ENCODE measurements at places on chromosomes 4 and X. TPM values are rescaled to one million over a fixed set of nuclear protein-coding genes. Genes with fewer than 3 reads are reported as not detected.
A peak's percentile ranks its signal among the peaks of the same experiment; 100 is the strongest.

- DNase-seq, result no peak
Observed at GRCh38 chr4:99321241-99322191, at the start of gene ADH1B. TSS of gene ADH1B (minus strand) at chr4:99321401. CDS start at chr4:99321331, 70 bp downstream.

GRCh38 chrX:10233173-10233572 is 76.4 kb downstream of the CLCN4 start:
- peak; percentile 8 for DNase-seq

GRCh38 chr4:165384598-165384997 is 5.8 kb downstream of the CPE start:
- no peak for DNase-seq

GRCh38 chrX:43716144-43716543 is 60.0 kb downstream of the MAOA start:
- DNase-seq, result no peak

GRCh38 chrX:112759512-112759911 is 79.8 kb upstream of the LHFPL1 start:
- no peak for DNase-seq

GRCh38 chrX:71111921-71112431 is 599 bp upstream of the IL2RG start:
- no peak for DNase-seq

IL2RG gene
- not detected for total RNA-seq

CAPN6 gene
- total RNA-seq, result 1.0 TPM

- DNase-seq, result no peak
Observed at GRCh38 chr4:10571909-10572308, 112.7 kb downstream of the CLNK start.

BTC gene
- total RNA-seq, result 1.1 TPM

WNK3 gene
- total RNA-seq, result 0.58 TPM

- no peak for DNase-seq
Observed at GRCh38 chrX:68599256-68600152, 48.0 kb upstream of the STARD8 start.

ADH1C gene
- total RNA-seq, result 1.6 TPM

DNA sequence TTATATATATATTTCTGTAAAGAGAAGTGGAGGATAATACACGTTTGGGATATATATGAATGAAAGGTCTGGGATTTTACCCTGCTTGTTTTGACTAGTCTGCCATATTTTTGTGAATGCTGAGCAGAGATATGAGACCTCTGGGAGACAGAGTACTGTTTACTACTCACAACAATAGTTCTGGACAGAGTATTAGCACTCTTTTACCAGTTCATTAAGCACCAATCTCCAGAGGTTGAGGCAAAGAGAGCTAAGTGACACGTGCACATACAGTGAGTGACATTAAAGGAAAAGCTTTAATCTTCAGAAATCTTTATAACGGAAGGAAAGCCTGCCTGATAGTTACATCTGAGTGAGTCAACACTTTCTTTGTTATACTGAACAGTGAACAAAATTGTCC is 1452.7 kb upstream of the TENM3 start:
- DNase-seq, result no peak

DNA sequence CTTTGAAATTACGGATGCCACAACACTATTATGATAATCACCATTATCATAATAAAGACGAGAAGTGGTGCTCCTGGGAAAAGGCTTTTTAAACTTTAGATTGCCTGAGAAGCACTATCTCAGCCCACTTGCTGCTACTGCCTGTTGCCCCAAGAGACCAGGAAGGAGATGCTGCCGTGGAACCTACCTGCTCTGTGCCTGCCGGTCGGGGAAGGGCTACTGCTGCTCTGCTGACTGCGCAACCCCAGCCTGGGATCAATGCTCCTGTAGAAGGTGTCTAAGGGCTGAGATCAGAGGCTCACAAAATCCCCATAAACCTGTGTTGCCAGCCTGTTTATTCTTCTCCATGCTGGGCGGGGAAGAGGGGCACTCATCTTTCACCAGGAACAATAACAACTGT is 145.3 kb upstream of the VCX3B start:
- DNase-seq, result no peak

GRCh38 chr4:102586644-102587021 is 85.5 kb downstream of the NFKB1 start:
- DNase-seq, result no peak

MSANTD1 gene
- 1.3 TPM for total RNA-seq

ENAM gene
- total RNA-seq, result not detected

GRCh38 chrX:10754445-10754844 is 134.1 kb upstream of the MID1 start:
- DNase-seq, result no peak

- no peak for DNase-seq
Observed at GRCh38 chrX:140672840-140673731, 36.5 kb upstream of the LINC00632 start.

HS6ST2 gene
- 3.9 TPM for total RNA-seq

DNA sequence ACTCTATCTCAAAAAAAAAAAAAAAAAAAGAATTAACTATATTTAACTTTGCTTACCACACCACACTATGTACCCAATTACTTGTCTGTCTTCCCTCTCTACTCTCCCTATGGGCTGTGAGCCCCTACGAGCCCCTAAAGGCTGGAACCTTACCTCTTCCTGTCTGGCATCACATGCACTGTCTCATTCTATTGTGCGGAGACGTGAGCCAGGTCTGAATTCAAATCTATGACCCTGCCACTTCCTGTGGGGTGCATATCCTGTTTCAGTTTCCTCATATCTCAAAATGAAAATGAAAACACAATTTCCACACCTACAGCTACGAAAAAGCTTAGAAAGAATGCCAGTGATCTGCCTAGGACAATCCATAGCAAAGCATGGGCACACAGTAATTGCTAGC is 42.9 kb upstream of the HS3ST1 start:
- no peak for DNase-seq

DNA sequence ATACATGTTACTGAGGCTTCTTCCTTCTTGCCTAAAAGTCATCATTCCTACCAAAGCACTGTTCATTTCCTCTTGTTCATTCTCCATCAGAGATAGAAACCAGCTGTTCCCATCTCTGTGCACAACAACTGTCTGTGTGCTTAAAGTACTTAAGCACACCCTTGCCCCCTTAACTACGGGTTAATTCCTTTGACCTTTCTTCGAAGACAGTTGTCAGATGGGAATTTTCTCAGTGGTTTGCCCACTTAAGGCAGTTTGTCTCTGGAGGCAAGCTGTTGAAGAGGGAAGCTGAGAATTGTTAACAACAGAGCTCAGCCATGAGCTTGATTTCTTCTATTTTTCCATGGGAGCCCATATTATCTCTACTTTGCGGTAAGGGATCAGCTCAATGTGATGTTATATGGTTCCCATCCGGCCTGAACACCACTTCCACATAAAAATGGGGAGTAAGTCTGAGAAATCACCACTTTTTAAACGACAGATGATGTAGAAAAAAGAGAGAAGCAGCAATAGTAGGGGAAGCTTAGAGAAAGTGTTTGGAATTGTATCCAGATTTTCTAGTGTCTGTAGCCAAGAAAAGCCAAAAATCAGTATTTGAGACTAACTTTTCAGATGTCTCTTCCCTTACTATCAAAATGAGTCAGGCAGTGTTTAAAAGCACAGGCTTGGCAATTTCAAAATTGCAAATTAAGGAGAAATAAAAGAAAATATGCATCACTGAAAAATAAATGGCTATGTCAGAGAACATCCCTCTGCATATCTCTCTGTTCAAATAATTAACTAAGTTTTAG is 194.4 kb downstream of the SLIT2 start:
- DNase-seq, result no peak

- DNase-seq, result no peak
Observed at GRCh38 chr4:118004088-118004487, 30.2 kb upstream of the NDST3 start.

- no peak for DNase-seq
Observed at GRCh38 chr4:74770226-74770910, 24.0 kb downstream of the BTC start.

DNA sequence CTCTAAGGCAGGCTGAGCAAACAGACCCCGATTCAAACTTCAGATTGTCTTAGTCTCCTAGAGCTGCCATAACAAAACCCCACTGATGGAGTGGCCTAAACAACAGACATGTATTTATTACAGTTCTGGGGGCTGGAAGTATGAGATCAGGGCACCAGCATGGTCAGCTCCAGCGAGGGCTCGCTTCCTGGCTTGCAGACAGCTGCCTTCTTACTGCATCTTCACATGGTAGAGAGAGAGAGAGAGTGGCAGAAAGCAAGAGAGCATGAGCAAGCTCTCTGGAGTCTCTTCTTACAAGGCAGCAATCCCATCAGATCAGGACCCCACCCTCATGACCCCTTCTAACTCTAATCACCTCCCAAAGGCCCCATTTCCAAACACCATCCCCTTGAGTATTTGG is 22.3 kb upstream of the SORCS2 start:
- DNase-seq, result no peak

GRCh38 chr4:113692809-113693411 is 68.6 kb downstream of the CAMK2D start:
- DNase-seq, result no peak

DNA sequence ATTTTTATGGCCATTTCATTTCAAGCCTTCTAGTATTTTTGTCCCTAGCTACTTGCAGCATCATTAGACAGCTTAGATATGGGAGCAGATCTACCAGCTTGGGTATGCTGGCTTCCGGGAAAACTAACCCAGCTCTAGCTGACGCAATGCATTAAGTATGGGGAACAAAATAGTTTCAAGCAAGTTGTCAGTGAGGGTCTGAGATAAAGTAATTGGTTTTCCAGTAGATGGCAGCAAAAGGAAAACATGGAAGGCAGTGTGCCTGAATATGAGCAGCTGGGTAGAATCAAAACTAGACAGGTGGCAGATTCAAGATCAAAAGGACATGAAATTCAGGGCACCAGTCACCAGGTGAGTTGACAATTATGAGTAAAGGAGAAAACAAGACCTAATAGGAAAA is 340.9 kb upstream of the CTSO start:
- peak; percentile 88 for DNase-seq

GRCh38 chrX:109925656-109926055 is 77.3 kb upstream of the TMEM164 start:
- no peak for DNase-seq

SLC34A2 gene
- not detected for total RNA-seq

ADAMTS3 gene
- 6.4 TPM for total RNA-seq

MAGEB1 gene
- total RNA-seq, result not detected

POLR2B gene
- total RNA-seq, result 138 TPM

GIMD1 gene
- not detected for total RNA-seq

DIPK2B gene
- total RNA-seq, result not detected

PGK1 gene
- total RNA-seq, result 569 TPM

GRCh38 chr4:156169011-156169410 is 215.3 kb upstream of the CTSO start:
- DNase-seq, result peak; percentile 73

MAGEA2 gene
- total RNA-seq, result 15.8 TPM

GRCh38 chr4:56782019-56782418 is 39.5 kb downstream of the SPINK2 start:
- DNase-seq, result no peak

Data from H4 (cell line).